ENCODE measurements at places on chromosomes 5 and 9. TPM values are rescaled to one million over a fixed set of nuclear protein-coding genes. Genes with fewer than 3 reads are reported as not detected.

The ZNF618 gene
- 1.8 TPM for total RNA-seq

The F2RL1 gene
- 65.9 TPM for total RNA-seq

The TMEM174 gene
- not detected for total RNA-seq

The LRRC19 gene
- not detected for total RNA-seq

The POLK gene
- 21.3 TPM for total RNA-seq

The ADGRD2 gene
- not detected for total RNA-seq

The SLC46A2 gene
- total RNA-seq = not detected

The DBH gene
- total RNA-seq = not detected

The HAVCR1 gene
- total RNA-seq = 0.36 TPM

The SEMA5A gene
- 0.15 TPM for total RNA-seq

The KIF27 gene
- 3.4 TPM for total RNA-seq

The CDH9 gene
- 0.10 TPM for total RNA-seq

The DNAJC18 gene
- total RNA-seq = 8.8 TPM

The DOLPP1 gene
- total RNA-seq = 13.7 TPM

The RNF180 gene
- 7.8 TPM for total RNA-seq

The PCDH12 gene
- total RNA-seq = not detected

The ACO1 gene
- 49.3 TPM for total RNA-seq

The SEMA4D gene
- total RNA-seq = 6.5 TPM

The ZNF608 gene
- 37.5 TPM for total RNA-seq

The NUTM2G gene
- not detected for total RNA-seq

The FCN1 gene
- not detected for total RNA-seq

The ACOT12 gene
- total RNA-seq = 0.74 TPM

The CA9 gene
- 0.31 TPM for total RNA-seq

The PCDHGA6 gene
- total RNA-seq = 0.59 TPM

The ADAMTS12 gene
- 0.15 TPM for total RNA-seq

The UBAP2 gene
- total RNA-seq = 94.6 TPM

The ANKRD33B gene
- total RNA-seq = 19.1 TPM

Data from Panc1 (cell line).